ENCODE measurements at places on chromosomes 13 and 19.
A peak's percentile ranks its signal among the peaks of the same experiment; 100 is the strongest.

- no peak for DNase-seq
Measured at GRCh38 chr19:7522923-7523667, 671 bp downstream of the MCOLN1 start.

- no peak for DNase-seq
Measured at GRCh38 chr19:7346488-7346971, 2.2 kb upstream of the ARHGEF18 start.

GRCh38 chr13:111017755-111018459, 97.2 kb upstream of the ARHGEF7 start:
- no peak for DNase-seq

- DNase-seq, result no peak
Measured at GRCh38 chr13:25632166-25632888, 260.6 kb downstream of the ATP8A2 start.

GRCh38 chr19:15456871-15457700, 7.3 kb downstream of the RASAL3 start:
- peak; percentile 57 for DNase-seq

- no peak for DNase-seq
Measured at GRCh38 chr19:35330475-35330874, 1.5 kb downstream of the CD22 start.

DNA sequence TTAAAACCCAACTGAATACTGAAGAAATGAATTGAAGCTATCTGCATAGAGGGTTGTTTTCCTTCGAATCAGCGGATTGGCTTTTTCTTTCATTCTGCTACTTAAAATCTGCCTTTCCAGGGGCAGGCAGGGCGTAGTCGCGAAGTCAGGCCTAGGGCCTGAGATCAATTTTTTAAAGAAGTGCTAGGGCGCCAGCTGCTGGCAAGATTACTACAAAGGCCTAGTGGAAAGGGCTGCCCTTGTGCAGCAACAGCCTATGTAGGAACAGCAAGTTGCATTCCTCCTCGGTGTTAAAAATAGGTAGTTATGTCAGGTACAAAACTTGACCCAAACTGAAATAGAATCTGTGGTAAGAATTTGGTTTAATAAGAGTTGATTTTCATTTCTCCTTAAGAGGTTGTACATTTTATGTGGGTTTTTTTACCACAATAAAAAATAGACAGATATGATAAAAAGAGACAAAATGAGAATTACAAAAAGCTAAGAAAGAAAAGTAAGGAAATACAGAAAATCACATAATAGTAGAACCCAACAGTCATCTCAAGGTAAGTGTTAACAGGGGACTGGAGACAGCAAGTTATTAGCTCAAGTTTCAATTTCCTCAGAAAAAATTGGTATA, 9.5 kb upstream of the URAD start:
- DNase-seq, result peak; percentile 0

DNA sequence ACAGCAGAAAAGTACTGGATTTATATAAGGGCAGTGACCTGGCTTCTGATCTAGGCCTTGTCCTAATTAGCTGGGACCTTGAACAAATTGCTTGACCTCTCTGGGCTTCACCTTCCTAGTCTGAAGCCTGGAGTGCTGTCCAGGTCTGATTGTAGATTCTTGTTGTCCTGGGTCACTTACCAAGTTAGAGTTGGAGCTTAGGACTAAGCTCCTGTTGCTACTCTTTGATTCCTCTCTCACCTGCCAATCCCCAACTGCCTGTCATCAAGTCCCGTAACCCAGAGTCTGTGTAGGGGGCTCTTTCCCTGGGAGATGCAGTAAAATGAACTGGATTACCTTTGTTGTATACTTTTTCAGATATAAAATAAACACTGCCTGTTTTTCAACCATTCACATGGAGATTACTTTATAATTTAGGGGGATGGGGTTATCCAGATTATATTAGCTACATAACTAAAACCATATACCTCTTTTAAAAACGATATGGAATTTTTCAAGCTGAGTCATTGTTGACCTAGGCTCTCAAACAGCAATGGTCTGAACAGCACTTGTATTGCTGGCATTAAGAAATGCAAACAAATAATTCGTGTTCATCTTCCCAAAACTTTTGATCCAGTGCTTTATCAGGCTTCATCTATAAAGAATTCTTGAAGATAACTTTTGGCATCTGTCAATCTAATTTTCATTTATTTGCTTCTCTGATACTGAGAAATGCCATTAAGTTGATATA, 5.8 kb downstream of the ARHGAP35 start:
- peak; percentile 29 for DNase-seq
